ENCODE measurements at places on chromosomes 7 and 10.
A peak's percentile ranks its signal among the peaks of the same experiment; 100 is the strongest.

DNA sequence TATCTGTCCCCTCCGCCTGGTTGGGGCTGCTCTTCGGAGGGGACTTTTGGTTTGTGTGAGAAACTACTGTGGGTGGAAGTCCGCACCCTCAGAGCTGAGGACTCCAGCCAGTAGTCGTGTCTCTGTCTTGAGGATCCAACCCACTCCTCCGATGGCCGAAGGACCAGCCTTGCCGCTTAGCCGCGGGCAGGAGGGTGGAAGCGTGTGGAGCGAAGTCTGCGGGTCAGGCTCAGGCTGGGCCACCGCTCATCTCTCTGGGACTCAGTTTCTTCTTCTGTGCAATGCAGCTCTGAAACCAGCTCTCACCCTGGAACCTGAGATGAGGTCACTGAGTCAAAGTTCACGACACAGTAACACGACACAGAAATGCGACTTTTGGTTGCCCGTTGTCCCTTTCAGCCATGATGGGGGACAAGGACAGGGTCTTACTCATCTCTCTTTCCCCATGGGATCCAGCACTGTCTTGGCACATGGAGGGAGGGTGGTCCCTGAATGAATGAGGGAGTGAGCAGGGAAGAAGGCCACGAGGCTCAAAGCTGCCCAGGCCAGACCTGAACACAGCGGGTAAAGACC, 133.3 kb upstream of the PODXL start:
- no peak for DNase-seq

DNA sequence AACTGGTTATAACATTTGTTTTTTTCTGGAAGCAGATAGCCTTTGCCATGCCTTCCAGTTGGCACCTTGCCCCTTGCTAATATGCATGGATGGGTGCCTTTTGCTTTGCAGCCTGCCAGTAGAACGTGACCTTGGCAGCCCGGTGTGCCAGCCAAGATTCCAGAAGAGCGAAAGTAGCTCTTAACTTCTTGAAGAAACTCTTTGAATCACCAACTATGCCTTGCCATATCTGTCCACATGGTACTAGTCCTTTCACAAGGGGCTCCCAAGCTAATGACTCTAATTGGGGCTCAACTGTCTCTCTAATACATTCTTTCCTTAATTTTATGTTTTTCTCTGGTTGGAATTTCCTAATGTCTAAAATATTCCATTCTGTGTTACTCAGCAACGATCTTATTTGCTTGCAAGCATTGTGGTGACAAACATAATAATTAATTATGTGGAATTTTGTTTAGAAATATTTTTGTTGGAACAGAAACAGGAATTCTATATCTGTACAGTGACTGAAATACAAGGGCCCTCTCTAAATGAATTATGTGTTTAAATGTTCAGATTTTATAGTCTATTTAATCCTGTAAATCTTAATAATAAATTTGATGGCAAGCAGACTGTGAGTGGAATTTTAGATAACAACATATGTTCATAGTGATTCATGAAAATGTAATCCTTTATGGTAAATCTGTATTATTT, 45.8 kb downstream of the HDAC9 start:
- DNase-seq, result peak; percentile 79

DNA sequence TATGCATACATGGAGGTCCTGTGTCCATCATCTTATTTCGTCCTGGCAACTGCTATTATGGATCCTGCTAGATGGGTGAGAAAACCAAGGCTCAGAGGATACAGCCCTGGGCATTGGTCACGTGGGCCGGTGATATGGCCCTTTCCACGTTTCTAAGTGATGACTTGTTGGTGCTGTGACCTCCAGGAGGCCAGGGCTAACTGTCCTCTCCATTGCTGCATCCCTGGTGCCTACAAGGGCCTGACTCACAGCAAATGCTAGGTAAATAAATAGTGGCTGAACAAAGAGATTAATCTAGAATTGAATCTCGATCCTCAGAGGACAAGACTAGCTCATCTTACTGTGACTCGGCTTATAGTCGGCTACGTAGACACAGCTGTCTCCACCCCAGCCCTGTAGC, 78.6 kb downstream of the FAM53B start:
- no peak for DNase-seq

DNA sequence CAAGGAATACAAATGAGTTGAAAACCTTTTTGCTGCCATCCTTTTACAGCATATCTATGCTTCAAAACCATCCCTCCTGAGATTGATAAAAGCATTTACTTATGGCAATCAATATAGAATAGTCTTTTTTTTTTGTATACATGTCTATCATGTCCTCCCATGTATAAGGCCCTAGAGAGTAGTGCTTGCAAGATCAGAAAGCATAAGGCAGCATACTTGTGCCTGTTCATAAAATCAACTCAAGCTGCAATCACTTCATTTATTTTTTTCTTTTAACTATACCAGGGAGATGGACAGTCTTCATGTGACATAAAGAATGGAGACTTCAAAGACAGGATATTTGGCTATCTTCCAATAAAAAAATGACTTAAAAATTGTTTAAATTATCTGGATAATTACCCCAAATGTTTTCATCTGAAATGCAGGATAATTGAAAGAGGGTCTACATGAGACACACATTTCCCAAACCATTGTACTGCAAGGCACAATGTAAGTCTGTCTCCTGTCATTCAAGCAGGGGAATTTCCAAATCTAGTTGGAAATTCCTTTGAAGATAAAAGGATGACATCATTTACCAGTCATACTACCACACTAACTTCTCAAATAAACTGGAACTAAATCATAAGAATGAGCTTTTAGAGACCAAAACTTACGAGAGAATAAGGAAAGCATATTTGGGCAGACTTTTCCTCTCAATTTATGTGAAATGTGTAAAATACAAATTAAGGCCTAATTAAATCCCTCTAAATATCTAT, 22.5 kb downstream of the LRRN3 start:
- no peak for DNase-seq
